Esophagus squamous epithelium (tissue), 5 donors: ENCODE measurements at places on chromosomes 7 and 10.

- DNase-seq = no peak
Observed at GRCh38 chr10:69045441-69046300, 42.2 kb upstream of the SRGN start.

DNA sequence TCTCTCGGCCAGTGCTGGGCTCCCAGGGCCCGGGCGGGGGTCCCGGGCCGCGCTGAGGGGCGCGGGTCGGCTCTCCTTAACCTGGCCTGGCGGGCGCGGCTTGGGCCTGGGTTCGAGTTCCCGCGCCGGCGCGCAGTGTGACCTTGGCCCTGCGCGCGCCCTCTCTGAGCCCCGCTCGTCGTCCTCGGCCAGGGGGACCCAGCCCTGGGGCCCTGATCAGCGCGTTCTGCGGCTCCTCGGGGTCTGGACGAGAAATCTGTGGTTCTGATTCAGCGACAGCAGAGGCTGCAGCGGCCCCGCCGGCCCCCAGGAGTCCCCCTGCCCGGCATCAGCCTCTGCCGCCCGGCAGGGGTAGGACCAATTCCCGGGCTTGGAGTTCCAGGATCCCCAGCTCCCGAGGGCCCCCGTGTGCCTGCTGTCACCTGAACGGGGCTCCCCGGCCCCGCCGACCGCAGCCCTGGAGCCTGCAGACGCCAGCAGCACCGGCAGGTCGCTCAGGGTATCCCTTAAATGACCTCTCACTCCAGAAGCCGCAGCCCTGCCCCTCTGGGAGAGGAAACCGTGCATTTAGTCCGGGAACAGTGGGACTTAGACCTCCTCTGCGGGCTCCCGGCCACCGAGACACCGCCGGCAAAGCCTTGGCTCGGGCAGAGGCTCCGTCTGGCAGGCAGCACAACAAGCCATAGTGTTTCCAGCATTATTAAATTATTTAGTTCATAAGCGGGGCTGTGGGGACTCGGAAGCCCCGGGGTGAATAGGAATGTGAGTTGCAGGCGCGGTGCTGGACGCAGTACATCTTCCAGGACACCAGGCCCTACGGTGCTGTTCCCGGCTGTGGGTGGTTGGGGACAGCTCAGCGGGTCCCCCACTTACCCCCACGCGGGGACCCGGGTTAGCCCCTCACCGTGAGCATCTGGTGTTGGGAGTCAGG lies 572 bp downstream of the CHST12 start:
- DNase-seq = no peak

GRCh38 chr10:44862006-44862751 lies 49.0 kb upstream of the TMEM72 start:
- DNase-seq = no peak

- DNase-seq = no peak
Observed at GRCh38 chr7:108461840-108462239, 5.6 kb upstream of the NRCAM start.

GRCh38 chr7:14332155-14332554 lies 342.7 kb upstream of the ETV1 start:
- DNase-seq = no peak

- no peak for DNase-seq
Observed at GRCh38 chr7:158141806-158142518, 445.7 kb downstream of the PTPRN2 start.

- no peak for DNase-seq
Observed at GRCh38 chr7:114703677-114704076, 218.2 kb upstream of the MDFIC start.

DNA sequence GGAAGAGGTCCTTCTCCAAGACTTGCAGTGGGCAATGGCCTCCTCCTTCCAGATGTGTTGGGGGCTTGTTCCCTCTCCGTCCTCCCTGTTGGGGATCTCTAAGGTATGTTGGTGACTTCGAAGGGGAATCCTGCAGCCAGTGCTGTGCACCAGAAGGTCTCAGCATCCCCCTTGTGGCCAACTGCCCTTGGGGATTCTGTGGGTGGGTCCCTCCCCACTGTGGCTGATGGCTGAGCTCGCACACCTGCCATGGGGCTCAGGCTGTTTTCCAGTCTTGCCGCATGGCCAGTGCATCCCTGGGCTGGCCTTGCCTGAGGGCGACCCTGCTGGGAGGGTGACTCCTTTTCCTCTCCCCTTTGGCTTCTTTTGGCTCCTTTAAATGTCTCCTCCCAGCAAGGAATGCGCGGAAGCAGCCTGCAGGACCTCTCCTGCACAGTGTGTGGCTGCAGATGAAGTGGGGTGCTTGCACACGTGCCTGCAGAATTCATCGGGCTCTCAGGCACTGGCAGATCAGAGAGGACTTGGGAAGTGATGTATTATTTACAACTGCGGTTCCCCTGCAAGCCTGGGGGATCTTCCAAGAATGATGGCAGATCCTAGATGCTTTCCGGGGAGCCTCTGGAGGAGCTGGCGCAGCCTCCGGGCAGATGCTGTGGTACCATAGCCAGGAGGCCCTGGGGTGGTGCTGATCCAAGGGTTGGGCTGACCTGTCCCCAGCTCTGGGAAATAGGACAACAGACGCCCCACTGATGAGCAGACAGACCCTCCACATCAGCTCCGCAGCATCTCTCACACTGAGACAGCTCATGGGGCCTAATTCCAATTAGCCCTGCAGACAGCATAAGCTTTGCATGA lies 410.0 kb downstream of the TCERG1L start:
- DNase-seq = no peak

- DNase-seq = no peak
Observed at GRCh38 chr10:126997801-126998590, 92.8 kb downstream of the DOCK1 start.

DNA sequence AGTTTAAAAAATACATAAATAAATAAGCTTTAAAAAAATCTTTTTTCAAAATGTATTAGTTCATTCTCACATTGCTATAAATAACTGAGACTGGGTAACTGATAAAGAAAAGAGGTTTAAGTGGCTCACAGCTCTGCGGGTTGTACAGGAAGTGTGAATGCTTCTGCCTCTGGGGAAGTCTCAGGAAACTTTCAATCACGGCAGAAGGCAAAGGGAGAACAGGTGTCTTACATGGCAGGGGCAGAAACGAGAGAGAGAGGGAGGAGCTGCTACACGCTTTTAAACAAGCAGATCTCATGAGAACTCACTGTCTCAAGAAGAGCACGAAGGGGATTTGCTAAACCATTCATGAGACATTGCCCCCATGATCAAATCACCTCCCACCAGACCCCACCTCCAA lies 114.6 kb downstream of the DNAJC1 start:
- no peak for DNase-seq

GRCh38 chr10:121788717-121789116 lies 139.1 kb downstream of the ATE1 start:
- no peak for DNase-seq

DNA sequence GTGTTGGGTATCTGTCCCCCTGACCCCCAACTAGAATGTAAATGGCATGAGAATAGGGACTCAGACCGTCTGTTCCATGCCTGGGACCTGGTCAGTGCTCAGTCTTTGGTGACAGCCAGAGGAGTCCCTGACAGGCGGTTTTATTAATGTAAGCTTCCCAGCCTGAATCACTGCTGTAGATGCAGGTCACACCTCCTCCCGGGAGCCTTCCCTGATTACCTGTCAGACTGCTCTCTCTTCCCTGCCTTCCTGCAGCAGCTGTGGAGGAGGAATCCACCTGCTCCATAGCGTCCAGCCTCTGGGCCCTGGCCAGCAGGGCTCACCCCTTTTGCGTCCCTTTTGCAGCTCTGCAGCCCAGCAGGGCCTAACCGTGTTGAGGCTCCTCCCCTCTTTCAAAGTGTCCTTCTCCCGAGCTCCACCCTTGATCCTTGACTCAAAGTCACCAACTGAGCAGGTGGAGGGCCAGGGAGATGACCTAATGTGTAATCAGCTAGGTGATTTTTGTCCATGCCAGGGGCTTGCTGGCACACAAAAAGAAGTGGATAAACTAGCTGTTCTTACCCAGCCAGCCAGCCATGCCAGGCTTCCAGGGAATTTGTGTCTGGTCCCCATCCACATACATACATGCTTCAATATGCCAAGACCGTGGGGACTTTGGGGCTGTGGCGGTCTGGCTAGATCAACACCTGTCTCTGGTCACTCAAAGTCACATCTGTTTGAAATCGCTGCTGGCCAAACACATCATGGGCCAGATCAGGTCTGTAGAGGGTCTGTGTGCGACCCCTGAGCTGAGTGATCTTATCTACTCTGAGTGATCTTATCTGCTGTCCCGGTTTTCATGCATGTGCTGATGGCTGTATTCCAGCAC lies 195.1 kb downstream of the CCDC3 start:
- DNase-seq = no peak

DNA sequence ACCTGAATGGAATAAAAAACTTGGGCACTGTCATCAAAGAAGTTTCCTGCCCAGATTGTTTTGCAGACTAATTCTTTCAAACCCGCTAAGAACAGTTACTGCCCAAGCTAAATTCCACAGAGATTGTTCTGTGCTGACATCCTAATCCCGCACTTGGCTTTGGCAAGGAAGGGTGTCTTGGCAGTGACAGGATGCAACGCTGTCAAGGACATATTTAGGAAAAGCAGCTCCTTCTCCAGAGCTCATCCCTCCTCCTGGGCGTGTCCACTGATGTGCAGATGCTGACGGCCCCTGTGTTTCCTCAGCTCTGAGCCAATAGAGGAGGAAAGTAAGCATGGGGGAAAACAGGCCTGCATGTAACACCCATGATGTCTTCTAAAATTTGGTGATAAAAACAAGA lies 74.2 kb downstream of the EEPD1 start:
- no peak for DNase-seq

GRCh38 chr10:104802941-104803340 lies 161.9 kb downstream of the SORCS3 start:
- DNase-seq = no peak

GRCh38 chr7:148927123-148928045 lies 43.3 kb upstream of the EZH2 start:
- DNase-seq = no peak

GRCh38 chr7:156999958-157000726 lies 10.3 kb downstream of the MNX1 start:
- no peak for DNase-seq

- DNase-seq = no peak
Observed at GRCh38 chr7:83701736-83702135, 52.8 kb upstream of the SEMA3E start.

DNA sequence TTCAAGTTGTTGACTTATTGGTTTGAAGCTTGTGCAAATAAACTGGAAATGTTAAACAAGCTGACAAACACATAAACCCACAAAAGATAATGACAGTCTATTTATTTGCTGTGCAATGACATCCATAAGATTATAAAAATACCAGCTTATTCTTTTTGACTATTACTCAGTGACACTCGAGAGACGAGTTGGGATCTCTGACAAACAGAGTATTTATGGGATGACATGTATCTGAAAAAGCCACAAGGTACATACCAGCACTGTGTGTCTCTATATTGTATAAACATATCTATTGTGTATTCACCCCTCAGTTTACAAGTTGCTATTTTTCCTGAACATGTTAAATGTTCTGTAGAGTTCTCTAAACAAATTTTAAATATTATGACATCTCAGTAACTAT lies 88.9 kb downstream of the CHRM2 start:
- no peak for DNase-seq

GRCh38 chr7:38311329-38311937 lies 38.0 kb upstream of the TARP start:
- DNase-seq = no peak

GRCh38 chr7:79590916-79591623 lies 137.6 kb upstream of the MAGI2 start:
- DNase-seq = no peak

GRCh38 chr7:2661096-2661449 lies 26.9 kb upstream of the AMZ1 start:
- no peak for DNase-seq

GRCh38 chr10:14553448-14553847 lies 221.2 kb downstream of the FAM107B start:
- no peak for DNase-seq
